ENCODE measurements at places on chromosomes 4 and X. TPM values are rescaled to one million over a fixed set of nuclear protein-coding genes. Genes with fewer than 3 reads are reported as not detected.

DNA sequence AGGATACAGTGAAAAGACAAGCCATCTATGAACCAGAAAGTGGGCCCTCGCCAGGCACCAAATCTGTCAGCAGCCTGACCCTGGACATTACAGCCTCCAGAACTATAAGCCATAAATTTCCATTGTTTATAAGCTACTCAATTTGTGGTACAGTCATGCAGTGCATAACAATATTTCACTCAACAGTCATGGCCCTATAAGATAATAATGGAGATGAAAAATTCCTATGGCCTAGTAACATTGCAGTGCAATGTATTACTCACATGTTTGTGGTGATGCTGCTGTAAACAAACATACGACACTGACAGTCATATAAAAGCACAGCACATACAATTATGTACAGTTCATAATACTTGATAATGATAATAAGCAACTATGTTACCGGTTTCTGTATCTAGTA is 17.1 kb upstream of the TLR1 start:
- peak; percentile 42 for DNase-seq

DNA sequence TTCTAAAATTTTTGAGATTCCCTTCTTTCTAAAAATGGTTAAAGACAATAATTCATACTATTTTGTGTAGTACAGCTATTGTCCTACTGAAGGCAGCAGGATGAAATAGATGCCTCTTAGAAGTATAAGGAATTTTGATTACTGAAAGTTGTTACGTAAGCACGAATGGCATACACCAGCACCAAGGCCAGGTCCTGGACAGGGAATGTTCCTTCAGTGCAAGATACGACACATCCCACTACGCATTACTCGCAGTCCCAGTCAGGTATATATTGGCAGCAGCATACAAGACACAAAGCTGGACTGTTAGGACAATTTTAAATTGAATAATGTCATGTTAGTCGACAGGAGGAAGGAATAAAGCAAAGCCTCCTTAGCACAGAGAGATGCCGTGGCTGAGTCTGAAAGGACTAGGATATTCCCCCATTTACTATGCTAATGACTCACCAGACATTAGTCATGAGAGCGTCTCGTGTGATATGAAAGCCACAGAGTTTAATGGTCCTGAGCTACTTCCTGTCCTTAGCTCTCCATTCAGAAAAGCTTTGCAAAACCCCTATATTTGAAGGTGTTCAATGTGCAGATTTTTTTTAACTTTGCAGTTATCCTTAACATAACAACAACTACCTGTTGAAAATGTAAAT is 504.3 kb downstream of the FAM133A start:
- peak; percentile 0 for DNase-seq

DNA sequence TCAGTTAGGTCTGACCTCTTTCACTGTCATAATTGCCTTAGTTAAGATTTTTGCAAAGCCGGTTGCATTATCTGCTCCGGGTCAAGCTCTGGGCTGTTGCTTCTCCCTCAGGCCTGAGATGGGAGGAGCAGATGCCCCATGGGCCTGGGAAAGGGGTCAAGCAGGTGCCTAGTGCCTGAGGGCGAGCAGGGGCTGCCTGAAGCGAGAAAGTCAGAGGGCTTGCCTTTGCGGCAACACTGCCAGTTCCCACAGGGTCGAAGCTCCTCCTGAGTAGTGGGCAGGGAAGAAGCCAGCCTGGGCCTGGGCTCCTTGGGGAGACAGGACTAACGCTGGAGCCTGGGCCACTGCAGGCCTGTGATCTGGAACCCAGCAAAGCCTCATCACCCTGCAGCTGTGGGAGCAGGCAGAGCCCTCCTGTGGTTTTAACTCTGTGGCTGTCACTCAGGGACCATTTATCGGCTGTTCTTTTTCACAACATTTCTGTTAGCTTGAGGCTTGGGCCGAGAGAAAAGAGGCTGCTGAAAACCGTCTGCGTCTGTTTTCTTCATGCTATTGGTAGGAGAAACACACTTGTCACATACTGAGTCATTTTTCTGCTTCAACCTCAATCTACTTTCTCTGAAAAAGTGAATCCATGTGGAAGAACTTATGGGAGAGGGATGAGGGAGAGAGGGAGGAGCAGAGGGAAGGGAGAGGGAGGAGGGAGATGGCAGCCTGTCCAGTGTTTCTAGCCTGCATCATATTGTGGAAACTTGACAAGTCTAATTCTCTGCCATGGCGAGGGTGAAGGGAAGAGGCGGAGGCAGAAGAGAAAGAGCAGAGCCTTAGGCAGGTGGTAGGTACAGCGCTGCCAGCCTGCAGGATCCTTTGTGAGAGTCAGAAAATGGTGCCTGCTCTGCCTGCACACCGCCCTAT is 68.4 kb downstream of the RHOH start:
- peak; percentile 86 for DNase-seq

GRCh38 chrX:16664074-16664473 is 14.1 kb downstream of the S100G start:
- peak; percentile 37 for DNase-seq

DNA sequence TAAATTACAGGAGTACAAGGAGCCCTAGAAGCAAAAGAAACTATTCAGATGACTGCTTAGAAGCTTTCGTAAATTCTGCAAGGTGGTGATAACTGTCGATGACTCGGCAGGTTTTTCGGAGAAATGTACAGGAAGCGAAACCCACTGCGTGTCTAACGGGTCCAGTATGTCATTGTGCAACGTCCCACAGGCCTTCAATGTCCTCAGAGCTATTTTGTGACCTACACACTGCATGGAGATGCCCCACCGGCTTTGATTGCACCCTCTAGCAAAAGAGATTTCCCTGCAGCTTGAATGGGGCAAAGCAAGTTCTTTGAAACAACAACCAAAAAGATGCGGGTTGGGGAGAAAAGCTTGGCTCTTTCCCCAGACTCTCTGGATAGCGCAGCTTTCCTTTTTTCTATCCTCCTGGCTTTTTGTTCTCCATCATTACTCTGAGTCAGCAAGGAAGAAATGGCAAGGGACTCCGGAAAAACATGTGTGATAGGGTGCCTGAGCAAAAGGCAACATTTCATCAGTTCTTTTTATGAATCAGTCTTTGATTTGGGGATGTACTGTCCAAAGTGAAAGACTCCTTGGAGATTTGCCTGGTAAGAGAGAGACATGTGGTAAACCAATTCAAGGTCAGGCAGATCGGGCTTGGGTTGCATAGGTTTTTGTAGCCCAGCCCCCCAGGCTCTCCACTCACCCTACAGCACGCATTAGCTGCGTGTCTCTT is 112.0 kb upstream of the TBL1X start:
- DNase-seq, result peak; percentile 62

DNA sequence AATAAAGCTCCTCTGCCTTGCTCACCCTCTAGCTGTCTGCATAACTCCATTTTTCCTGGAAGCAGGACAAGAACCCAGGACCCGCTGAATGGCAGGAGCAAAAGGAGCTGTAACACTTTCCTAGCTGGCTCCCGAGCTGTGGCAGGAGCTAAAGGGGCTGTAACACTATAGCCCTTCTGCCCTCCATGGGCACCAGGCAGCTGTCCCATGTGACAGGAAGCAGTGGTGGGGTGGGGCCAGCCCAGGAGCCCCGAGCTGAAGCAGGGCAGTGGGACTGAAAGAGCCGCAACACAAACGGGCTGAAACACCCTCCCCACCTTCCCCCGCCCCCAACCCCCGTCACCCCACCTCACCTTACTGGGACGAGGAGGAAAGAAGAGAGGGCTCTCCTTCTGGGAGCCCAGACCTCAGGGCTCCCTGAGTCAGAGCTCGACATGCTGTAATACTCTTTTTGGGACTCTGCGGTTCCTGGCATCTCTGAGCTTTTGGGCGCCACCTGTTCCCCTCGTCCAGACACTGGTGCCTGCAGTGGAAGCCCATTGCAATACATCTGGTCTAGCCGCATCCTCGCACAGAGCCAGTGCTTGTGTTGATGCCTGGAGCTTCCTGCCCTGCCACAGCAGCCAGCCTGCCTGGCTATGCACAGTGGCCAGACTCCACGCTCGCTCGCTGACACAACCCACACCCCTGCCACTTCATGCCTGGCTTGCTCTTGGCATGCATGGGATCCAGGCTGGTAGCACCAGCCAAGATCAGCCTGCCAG is 39.4 kb downstream of the PPM1K start:
- no peak for DNase-seq

DNA sequence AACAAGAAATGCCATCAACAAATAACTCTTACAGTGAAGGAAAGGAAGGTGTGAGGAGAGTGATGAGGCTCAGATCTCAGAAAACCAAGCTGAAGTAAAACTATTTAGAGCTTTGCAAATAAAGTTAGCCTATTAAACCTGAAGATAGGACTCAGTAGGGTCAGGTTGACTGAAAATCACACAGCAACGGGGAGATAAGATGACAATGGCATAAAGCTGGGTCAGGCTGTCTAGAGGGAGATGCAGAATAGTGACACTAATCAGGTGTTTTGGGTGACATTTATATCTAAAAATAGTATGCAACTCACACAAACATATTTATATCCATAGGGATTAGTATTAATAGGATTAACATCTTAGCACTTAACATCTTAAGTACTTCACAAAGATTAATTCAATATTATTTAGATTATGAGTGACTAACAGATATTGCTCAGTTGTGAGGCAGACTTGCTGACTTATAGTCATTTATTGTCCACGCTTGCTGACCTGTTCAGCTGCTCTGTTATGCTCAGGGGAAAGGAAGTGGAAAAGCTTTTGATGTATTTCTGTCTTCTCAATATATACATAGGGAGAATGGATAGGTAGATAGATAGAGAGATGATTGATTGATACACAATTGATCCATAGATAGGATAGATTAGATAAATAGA is 130.7 kb upstream of the GUCY1A1 start:
- DNase-seq, result no peak

- no peak for DNase-seq
Observed at GRCh38 chrX:93637591-93637990, 35.8 kb downstream of the NAP1L3 start.

DNA sequence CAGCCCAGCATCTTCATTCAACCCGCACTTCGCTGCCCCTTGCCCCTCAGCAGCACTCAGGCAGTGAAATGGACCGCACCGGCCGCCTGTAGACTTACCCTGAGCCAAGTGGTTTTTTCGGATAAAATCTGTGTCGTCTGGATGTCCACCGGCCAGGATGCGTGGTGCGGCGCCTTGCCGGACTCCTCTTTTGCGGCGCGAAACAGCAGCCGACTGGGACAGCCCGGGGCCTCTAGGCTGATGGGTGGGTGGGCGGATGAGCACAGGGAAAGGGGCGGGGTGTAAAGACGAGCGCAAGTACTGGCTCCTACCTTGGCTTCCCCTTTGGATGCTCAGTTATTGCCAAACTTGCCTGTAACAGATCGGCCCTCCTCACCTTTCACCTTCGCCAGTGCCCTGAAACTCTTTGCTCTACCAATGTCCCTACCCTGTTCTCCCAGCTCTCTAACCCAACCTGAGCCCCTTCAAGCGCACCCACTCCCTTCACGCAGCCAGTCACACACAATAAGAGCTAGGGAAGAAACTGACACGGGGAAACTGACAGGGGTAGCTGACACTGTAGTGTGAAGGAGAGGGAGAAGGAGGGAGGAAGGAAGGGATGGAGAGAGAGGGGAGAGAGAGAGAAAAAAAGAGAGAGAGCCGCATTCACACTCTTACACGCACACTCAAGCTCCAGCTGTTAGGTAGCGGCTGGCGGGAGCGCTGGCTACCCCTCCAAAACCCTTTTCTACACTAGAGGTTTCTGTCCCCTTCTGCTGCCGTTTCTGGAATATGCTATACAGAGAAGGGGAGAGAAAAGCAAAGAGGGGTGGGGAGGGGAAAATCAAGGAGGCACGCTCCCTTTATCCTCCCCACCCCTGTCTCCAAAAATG is 559 bp downstream of the TRPC5 start:
- no peak for DNase-seq

GRCh38 chr4:152455311-152455710 is 80.6 kb downstream of the FBXW7 start:
- no peak for DNase-seq

DNA sequence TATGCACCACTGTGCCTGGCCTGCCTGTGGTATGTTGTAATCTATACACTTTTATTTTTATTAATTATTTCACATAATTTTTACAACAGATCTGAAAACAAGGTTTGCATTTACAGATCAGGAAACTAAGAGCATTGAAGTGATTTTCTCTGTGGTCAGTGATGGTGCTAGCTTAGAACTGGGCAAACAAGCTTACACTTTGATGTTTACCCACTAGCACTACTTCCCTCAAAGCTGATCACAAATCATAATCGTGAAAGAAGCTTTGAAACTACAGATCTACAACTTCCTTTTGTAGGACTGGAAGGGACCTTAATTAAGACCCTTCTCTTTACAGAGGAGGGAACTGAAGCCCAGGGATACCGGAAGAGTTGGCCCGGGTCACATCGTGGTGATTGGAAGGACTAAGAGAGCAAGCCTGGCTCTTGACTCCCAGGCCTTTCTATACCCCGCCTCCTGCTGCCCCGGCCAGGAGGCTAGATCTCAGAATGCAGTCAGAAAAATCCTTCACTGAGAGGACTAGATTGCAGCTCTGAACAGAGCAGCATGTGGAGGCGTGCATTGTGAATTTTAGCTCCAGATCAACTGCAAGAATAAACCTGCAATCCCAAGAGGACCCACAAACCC is 93.7 kb upstream of the ZNF827 start:
- no peak for DNase-seq

DNA sequence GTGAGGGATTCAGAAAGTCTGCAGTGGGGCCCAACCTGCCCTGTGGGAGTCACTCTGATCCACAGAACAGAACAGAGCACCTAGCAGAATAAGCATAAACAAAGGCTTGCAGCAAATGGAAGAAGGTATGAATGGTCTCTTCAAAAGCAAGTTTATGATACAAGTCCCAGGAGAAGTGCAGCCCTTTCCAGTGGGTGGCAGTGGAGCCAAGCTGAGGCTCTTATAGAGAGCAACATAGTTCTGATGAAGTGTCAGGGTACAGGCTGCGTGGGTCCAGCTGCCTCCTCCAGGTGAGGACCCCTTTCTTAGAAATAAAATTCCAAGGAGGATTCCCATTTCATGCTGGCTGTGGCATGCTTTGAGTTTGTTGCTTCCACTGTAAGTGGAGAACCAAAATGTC is 88.8 kb upstream of the PAK3 start:
- no peak for DNase-seq

DNA sequence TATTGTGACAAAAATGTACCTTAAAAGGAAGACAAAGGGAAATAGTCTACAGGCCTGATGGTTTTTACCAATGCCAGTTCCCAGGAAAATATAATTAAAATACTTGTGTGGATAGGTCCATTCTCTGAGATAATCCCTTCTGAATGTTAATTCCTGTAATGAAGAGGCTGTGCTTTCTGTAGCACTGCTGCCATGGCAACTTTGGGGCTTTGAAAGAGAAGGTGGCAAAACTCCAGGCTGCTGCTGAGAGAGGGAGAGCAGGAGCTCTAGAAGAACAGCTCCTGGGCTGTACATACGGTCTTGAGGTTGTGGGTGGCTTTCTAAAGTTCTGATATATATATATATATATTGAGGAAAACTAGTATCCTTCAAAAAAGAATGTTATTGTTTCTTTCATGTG is 125.4 kb downstream of the PDLIM5 start:
- DNase-seq, result peak; percentile 71

- no peak for DNase-seq
Observed at GRCh38 chr4:53941331-53941730, 123.1 kb downstream of the CHIC2 start.

GRCh38 chrX:129606918-129607317 is 47.8 kb downstream of the APLN start:
- peak; percentile 55 for DNase-seq

TLR10 gene
- total RNA-seq, result not detected

PLP2 gene
- 19.0 TPM for total RNA-seq

CXorf49 gene
- total RNA-seq, result not detected

TCEAL6 gene
- total RNA-seq, result not detected

CC2D2A gene
- 26.7 TPM for total RNA-seq

DCAF8L2 gene
- total RNA-seq, result not detected

ERVMER34-1 gene
- total RNA-seq, result 0.32 TPM

UCP1 gene
- not detected for total RNA-seq

NEK1 gene
- 8.7 TPM for total RNA-seq

TRIM60 gene
- 0.32 TPM for total RNA-seq

CRLF2 gene
- total RNA-seq, result not detected

SRP72 gene
- 62.5 TPM for total RNA-seq
